ENCODE measurements at places on chromosomes 11 and 22. TPM values are rescaled to one million over a fixed set of nuclear protein-coding genes. Genes with fewer than 3 reads are reported as not detected.

P4HA3 gene
- not detected for total RNA-seq

MLC1 gene
- total RNA-seq = not detected

CRYBB2 gene
- not detected for total RNA-seq

DEFB131B gene
- total RNA-seq = not detected

SMIM35 gene
- not detected for total RNA-seq

OR8D4 gene
- total RNA-seq = not detected

DRD4 gene
- total RNA-seq = 1.3 TPM

GRCh38 chr11:61630089-61630488, 49.2 kb upstream of the SYT7 start:
- H3K27ac ChIP-seq = no peak overlapping the region
- H3K4me3 ChIP-seq = no peak overlapping the region
- peaks cover 25% of the 10 kb centered on the region for H3K4me1 ChIP-seq

- H3K4me1 ChIP-seq = peaks cover 23% of the 10 kb centered on the region
- H3K27ac ChIP-seq = peak overlapping the region; percentile 68
- peaks cover 29% of the 10 kb centered on the region for H3K36me3 ChIP-seq
- no peaks in the 10 kb centered on the region for H3K27me3 ChIP-seq
- DNase-seq = peak; percentile 65
Measured at GRCh38 chr22:19120829-19121630, 1.2 kb downstream of the DGCR2 start.

GRCh38 chr11:93935826-93936225, 85.3 kb upstream of the HEPHL1 start:
- H3K4me3 ChIP-seq = no peak overlapping the region
- no peaks in the 10 kb centered on the region for H3K36me3 ChIP-seq
- no peak overlapping the region for H3K27ac ChIP-seq
- no peak for DNase-seq
- peaks cover 44% of the 10 kb centered on the region for H3K27me3 ChIP-seq
- no peaks in the 10 kb centered on the region for H3K4me1 ChIP-seq

GRCh38 chr11:9276571-9276970, 11.4 kb upstream of the DENND5A start:
- no peaks in the 10 kb centered on the region for H3K4me1 ChIP-seq
- H3K36me3 ChIP-seq = peaks cover 27% of the 10 kb centered on the region
- no peak overlapping the region for H3K27ac ChIP-seq
- H3K27me3 ChIP-seq = no peaks in the 10 kb centered on the region
- H3K4me3 ChIP-seq = no peak overlapping the region

DNA sequence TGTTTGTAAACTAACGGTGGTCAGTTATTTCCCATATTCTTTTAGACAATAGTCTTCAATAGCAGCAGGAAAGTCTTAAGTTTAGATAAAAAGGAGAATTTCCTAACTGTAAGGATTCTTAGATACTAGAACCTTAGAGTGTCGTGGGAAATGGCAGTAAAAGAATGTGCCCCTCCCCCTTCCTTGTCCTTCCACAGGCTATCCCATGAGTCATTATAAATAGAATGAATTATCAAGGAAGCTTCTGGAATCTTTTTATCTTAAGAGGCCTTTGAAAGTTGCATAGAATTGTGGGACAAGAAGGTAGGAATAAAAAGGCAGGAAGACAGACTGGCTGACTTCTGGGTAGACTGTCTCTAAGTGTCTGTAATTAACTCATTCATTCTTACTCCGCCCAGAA, 165.2 kb upstream of the TBCEL start:
- H3K4me3 ChIP-seq = no peak overlapping the region
- no peaks in the 10 kb centered on the region for H3K36me3 ChIP-seq
- H3K4me1 ChIP-seq = no peaks in the 10 kb centered on the region
- DNase-seq = no peak

DNA sequence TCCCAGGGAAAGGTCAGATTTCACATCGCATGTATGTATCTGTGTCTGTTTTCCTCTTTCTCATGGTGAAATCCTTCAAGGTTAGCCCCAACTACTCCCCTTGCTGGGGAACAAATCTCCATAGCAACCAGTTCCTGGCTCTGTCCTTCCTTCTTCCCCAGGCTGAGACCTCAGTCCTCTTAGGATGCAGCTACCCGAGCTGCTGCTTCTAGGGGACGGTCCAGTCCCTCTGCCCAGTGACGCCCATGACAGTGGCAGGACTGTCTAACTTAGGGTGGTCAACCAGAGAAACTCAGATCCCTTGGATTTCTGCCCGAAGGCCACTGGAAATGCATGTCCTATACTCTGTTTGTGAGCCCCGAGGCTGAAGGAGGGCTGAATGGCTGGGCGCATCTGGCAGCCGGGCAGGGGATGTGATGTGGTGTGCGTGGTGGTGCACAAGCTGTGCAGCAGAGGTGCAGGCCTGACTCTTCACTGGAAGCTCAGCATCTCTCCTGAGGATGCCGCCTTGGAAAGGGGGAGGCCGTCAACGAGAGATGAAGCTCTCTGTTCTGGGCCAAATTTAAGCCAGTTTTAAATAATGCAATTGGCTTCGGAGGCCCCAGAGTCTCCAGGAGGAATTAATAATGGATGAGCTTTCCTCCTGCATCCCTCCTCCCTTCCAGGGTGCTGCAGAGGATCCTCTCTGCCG, 118.7 kb upstream of the B3GAT1 start:
- no peak overlapping the region for H3K27ac ChIP-seq
- no peaks in the 10 kb centered on the region for H3K4me1 ChIP-seq
- no peak for DNase-seq

DNA sequence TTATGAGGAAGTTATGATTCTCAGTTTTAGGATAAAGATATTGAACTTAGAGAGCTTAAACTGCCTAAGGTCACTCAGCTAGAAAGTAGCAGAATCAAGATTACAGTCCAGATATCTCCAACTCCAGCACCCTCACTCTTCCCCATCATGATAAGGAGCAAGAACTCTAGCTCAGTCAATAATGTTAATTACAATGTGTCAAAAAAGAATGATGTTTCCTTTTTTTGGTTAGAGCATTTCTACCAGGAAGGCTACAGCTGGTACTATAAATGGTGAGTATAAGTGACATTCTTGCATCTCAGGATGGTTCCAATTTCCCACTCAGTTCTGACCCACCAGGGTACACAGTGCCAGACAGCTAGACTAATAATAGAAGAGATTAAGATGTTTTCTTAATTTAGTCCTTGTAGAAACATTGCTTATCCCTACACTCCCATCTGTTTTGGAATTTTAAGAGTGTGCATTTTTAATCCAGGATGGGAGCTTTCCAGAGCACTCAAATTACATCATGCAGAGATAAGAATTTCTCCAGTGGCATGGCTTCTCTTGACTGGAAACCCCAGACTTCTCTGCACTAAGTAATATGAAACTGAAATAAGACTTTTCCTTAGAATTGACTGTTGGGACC, 21.6 kb upstream of the BBOX1 start:
- H3K36me3 ChIP-seq = no peaks in the 10 kb centered on the region
- no peak overlapping the region for H3K27ac ChIP-seq
- H3K4me3 ChIP-seq = no peak overlapping the region
- H3K4me1 ChIP-seq = no peaks in the 10 kb centered on the region
- H3K27me3 ChIP-seq = no peaks in the 10 kb centered on the region

DNA sequence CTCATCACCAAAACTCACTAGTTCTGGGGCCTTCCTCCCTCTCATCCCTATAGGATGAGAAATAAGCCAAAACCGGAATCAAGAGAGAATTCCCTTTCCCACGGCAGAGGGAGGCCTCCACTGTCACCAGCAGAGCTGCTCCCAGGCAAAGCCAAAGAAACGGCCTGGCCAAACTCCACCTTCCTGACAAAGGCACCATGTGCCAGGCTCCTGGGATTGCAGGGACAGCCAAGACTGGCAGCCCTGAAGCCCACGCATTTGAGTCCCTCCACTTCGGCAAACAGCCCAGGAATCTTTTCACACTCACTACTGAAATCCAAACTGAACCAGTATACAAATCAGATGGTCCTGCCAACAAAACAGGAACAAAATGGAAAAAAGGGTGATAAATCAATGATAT, 6.1 kb downstream of the SMCO4 start:
- no peak for DNase-seq
- H3K27ac ChIP-seq = no peak overlapping the region
- H3K4me3 ChIP-seq = peak overlapping the region; percentile 6
- no peaks in the 10 kb centered on the region for H3K27me3 ChIP-seq
- H3K4me1 ChIP-seq = peaks cover 31% of the 10 kb centered on the region

DNA sequence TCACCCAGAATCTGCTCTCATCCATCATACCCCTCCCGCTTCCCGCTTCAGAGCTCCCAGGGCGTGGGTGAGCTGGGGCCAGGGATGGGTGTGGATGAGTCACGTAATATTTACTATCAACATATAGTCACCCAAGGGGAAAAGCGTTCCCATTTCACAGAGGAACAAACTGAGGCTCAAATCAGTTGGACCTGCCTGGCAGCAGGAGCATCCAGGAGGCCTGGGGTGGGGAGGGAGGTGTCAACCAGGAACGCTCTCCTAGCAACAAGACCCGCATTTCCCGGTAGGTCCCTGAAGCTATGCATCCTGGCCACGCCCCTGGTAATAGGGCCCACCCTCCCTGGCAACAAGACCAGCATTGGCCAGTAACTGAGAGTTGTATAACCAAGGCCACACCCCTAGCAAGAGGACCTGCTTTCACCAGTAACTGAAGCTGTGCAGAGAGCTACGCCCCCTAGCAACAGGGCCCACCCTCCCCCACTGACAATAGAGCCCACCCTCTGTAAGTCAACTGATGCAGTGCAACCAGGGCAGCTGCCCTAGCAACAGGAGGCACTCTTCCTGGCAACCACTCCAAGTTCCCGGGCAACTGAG, 32.7 kb upstream of the TXNRD2 start:
- peaks cover 50% of the 10 kb centered on the region for H3K36me3 ChIP-seq
- H3K4me1 ChIP-seq = no peaks in the 10 kb centered on the region
- no peaks in the 10 kb centered on the region for H3K27me3 ChIP-seq
- no peak overlapping the region for H3K4me3 ChIP-seq

GRCh38 chr11:3644817-3645235, at the start of gene ART1:
Gene ART1, plus strand, starts transcription at chr11:3645128. Its CDS starts 14,086 bp downstream, at chr11:3659214.
- DNase-seq = peak; percentile 27
- no peak within 1 kb of the TSS for H3K4me3 ChIP-seq
- H3K27ac ChIP-seq = no peak within 1 kb of the TSS

- H3K4me3 ChIP-seq = no peak overlapping the region
- no peak overlapping the region for H3K27ac ChIP-seq
- H3K36me3 ChIP-seq = no peaks in the 10 kb centered on the region
- H3K4me1 ChIP-seq = no peaks in the 10 kb centered on the region
Measured at GRCh38 chr11:33875621-33876294, 16.1 kb downstream of the LMO2 start.

DNA sequence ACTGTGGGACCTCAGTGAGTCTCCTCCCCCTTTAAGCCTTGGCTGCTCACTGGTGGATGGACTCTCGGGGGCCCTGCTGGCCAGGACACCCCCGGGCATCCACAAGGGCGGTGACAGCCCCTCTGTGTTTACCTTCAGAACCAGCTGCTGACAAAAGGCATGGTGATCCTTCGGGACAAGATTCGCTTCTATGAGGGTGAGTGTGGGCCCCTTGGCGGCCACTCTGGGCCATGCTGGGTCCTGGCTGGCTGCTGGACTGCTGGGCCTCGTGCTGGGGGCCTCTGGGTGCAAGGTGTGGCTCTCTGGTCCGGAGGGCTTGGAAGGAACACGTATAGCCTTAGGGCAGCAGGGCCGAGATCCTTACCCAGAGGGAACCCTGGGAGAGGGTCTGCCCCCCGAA, 24.4 kb downstream of the PRR5 start:
- no peaks in the 10 kb centered on the region for H3K27me3 ChIP-seq
- no peaks in the 10 kb centered on the region for H3K36me3 ChIP-seq
- no peaks in the 10 kb centered on the region for H3K4me1 ChIP-seq
- no peak overlapping the region for H3K4me3 ChIP-seq
- DNase-seq = no peak

DNA sequence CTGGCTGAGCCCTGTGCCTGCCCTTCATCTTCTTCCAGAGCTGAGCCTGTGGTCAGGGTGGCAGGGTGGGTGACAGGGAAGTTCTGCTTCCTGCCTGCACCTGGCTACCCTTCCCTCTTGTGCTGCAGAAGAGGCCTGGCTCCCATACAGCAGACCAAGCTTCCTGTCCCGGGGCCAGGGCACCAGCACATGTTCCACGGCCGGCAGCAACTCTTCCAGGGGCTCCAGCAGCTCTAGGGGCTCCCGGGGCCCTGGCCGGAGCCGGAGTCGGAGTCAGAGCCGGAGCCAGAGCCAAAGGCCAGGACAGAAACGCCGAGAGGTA, 15.0 kb downstream of the ROBO3 start:
- H3K36me3 ChIP-seq = peaks cover 13% of the 10 kb centered on the region
- DNase-seq = no peak
- no peak overlapping the region for H3K4me3 ChIP-seq
- H3K27me3 ChIP-seq = peaks cover 77% of the 10 kb centered on the region
- no peak overlapping the region for H3K27ac ChIP-seq

GRCh38 chr11:68099474-68100405, 21.4 kb downstream of the CHKA start:
- peak overlapping the region; percentile 61 for H3K27ac ChIP-seq
- peaks cover 57% of the 10 kb centered on the region for H3K36me3 ChIP-seq
- peak; percentile 68 for DNase-seq
- H3K27me3 ChIP-seq = no peaks in the 10 kb centered on the region

- no peaks in the 10 kb centered on the region for H3K4me1 ChIP-seq
- peaks cover 6% of the 10 kb centered on the region for H3K36me3 ChIP-seq
- no peak for DNase-seq
- no peak overlapping the region for H3K27ac ChIP-seq
Measured at GRCh38 chr22:29209624-29209929, 3.9 kb downstream of the EMID1 start.

- H3K4me3 ChIP-seq = no peak overlapping the region
- DNase-seq = no peak
- H3K27me3 ChIP-seq = peaks cover 72% of the 10 kb centered on the region
- peaks cover 7% of the 10 kb centered on the region for H3K36me3 ChIP-seq
- no peak overlapping the region for H3K27ac ChIP-seq
- H3K4me1 ChIP-seq = peaks cover 8% of the 10 kb centered on the region
Measured at GRCh38 chr11:117872420-117872961, 4.0 kb downstream of the FXYD6 start.

DNA sequence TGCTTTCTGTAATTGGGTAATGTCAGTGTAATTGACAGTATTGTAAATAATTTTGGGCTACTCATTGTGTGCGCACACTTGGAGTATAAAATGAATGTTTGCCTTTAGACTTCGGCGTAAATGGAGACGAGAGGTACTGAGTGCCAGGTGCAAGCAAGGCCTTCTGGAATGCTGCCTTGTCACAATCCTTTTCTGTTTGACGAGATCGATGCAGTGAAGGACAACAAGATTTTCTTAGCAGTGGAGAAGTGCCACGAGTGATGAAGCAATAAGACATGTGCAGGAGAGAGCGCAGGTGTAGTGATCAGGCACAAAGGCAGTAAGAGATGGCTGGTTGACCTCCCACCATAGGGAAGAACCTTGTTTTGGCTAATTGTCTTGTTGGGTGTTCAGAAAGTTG, 67.5 kb downstream of the DDX10 start:
- H3K4me3 ChIP-seq = no peak overlapping the region
- H3K4me1 ChIP-seq = peaks cover 38% of the 10 kb centered on the region
- H3K27me3 ChIP-seq = no peaks in the 10 kb centered on the region
- H3K36me3 ChIP-seq = no peaks in the 10 kb centered on the region
- no peak for DNase-seq

DNA sequence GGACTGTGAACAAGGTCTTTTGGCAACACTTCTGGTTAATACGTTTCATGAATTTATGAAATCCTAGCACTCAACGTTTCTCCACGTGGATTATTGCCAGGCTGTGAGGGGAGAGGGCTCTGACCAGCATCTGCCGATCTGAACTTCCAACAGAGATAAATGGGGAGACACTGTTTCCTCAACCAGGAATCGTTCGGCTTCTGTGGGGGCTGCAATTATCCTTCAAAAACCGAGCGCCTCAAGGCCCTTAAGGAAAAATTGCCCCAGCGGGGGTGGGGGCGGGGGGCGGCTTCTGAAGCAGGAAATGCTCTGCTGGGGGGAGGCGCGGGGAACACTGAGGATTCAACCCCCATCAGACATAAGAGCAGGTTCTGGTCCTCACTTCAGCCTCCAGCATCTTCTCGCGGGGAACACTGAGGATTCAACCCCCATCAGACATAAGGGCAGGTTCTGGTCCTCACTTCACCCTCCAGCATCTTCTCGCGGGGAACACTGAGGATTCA, 155.6 kb downstream of the BRD1 start:
- no peak overlapping the region for H3K4me3 ChIP-seq
- no peaks in the 10 kb centered on the region for H3K36me3 ChIP-seq
- H3K27me3 ChIP-seq = peaks cover 68% of the 10 kb centered on the region

Data from Calu3 (cell line).